Natural killer cell (primary cell): ENCODE measurements at places on chromosomes 12 and 14.

GRCh38 chr14:58566979-58567378, 70.8 kb upstream of the DACT1 start:
- no peak for DNase-seq

- DNase-seq = no peak
Measured at GRCh38 chr12:57888409-57889157, 42.1 kb upstream of the CTDSP2 start.

- DNase-seq = no peak
Measured at GRCh38 chr14:92659765-92660561, 88.5 kb downstream of the LGMN start.

GRCh38 chr14:52352061-52352491, 38.0 kb downstream of the PTGER2 start:
- DNase-seq = peak; percentile 62

- DNase-seq = no peak
Measured at GRCh38 chr14:33369972-33370371, 431.3 kb downstream of the NPAS3 start.

DNA sequence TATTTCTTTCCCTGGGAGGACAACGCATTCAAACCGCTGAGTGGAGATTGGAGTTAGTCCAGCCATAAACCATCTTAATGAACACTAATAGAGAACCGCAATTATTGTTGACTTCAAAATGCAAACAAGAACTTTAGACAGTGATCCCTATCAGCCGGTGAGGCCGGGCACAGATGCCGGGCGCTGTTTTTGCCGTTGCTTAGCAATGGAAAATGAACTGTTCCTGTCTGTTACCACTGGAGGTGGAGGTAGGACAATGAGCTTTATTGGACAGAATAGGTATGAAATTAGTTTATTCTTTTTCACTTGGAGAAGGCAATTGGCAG, 216.8 kb downstream of the TTC8 start:
- no peak for DNase-seq

- DNase-seq = peak; percentile 94
Measured at GRCh38 chr14:22556021-22556989, 32.7 kb downstream of the DAD1 start.

DNA sequence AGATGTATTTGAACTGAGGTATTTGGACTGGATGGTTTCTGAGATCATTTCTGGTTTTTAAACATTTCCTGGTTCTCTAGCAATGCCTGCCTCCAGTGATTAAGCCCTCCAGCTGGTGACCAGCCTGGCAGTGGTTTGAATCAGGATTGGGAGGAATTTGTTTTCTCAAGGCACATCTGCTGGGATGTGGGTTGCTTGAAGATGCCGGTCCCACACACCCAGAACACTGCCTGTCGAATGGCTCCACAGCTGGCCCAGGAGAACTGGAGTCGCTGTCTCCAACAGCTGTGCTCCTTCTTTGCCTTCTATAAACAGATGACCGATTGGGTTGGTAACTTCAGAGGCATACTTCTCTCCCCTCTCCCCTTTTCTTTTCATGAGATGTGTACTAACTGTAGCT, 258.0 kb upstream of the DDHD1 start:
- DNase-seq = no peak
